ENCODE measurements at places on chromosomes 12 and 14.

DNA sequence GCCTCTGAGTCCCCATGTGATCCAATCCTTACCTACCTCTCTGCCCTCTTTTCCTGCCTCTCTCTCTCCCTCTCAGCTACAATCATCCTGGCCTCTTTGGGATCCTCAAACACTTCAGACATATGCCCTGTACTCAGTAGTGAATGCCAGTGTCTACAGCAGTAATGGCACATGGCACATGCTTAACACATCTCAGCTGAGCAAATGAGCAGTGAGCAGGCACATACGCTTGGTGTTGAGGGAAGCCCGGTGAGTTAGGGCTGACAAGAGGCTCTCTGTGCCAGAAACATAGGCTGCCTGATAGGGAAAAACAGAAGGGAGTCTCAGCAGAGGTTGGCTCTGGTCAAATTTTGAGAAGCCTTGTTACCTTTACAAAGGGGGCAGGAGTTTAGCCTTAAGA, 409.1 kb downstream of the TMEM132D start:
- no peak for DNase-seq

- no peak for DNase-seq
These were observed 127.7 kb upstream of the SLCO1C1 start for GRCh38 chr12:20567413-20567812.

GRCh38 chr14:23119363-23120327, 590 bp upstream of the CEBPE start:
- DNase-seq = no peak

- DNase-seq = no peak
These were observed 22.5 kb upstream of the BCL2L14 start for GRCh38 chr12:12048266-12048665.

- DNase-seq = peak; percentile 97
These were observed at the start of gene HIF1A for GRCh38 chr14:61694830-61695694. Gene HIF1A (plus strand): TSS chr14:61695513. CDS start chr14:61695805, 292 bp downstream.

- peak; percentile 44 for DNase-seq
These were observed 154.4 kb downstream of the LRIG3 start for GRCh38 chr12:58765653-58766512.

DNA sequence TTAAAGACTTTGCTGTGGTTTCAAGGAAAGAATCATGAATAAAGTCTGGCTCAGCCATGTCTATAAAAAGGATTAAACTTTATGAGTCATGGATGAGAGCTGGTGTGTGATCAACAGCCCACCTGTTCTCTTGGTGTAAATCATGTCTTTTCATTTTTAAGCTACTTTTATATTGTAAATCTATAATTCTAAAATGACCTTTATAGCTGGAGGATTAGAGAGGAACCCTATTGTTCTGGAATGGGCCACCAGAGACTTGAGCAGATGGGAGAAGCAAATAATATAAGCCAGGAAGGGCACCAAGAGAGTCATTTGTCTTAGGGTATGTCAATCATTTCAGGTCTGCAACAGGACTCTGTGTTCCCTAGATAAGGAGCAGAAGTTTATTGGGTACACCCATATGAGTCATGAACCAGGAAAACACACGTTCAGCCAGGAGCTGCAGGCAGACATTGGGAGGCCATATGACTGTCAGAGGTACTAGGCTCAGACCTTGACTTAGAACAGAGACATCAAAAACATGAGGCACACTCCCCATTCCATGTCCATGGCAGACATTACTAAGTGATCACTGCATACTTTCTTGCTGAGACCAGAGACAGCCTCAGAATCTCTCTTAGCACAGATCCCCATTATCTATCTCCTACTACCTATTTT, 49.3 kb downstream of the NDUFA12 start:
- DNase-seq = peak; percentile 17

- DNase-seq = peak; percentile 80
These were observed 7.7 kb upstream of the INF2 start for GRCh38 chr14:104681689-104682074.

GRCh38 chr12:66304296-66304900, 2.1 kb downstream of the HELB start:
- DNase-seq = no peak

DNA sequence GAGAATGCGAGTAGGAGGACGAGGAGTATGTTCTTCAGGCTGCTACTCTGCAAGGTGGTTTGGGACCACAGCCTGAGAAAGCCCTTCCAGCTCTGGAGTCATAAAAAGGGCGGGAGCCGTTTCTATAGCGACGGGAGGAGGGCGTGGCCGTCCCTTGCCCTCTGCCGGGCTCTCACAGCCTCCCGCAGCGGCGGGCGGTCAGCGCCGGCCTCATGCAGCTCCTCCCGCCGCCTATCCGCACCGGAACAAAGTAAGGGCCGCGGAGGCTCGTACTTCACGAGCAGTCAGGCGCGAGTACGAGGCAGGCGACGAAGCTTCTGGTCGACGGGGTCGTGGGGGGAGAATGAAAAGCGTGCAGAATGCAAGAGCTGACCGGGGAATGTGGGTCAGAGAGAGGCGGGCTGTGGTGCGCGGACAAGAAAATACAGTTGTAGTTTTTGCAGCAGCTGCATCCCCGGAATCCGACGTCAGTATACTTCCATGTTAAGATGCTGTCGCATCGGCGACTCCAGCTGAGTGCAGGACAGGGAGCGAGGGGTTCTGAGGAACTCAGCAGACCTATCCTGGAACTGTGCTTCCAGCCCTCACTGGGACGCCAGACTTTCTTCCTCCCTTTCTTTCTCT, at the start of gene DYRK4:
TSS of gene DYRK4 (plus strand) at position 175 of the 624 bp plus-strand sequence. CDS start at position 213, 38 bp downstream.
- DNase-seq = peak; percentile 91

GRCh38 chr14:96806836-96807235, 9.7 kb downstream of the VRK1 start:
- DNase-seq = no peak

DNA sequence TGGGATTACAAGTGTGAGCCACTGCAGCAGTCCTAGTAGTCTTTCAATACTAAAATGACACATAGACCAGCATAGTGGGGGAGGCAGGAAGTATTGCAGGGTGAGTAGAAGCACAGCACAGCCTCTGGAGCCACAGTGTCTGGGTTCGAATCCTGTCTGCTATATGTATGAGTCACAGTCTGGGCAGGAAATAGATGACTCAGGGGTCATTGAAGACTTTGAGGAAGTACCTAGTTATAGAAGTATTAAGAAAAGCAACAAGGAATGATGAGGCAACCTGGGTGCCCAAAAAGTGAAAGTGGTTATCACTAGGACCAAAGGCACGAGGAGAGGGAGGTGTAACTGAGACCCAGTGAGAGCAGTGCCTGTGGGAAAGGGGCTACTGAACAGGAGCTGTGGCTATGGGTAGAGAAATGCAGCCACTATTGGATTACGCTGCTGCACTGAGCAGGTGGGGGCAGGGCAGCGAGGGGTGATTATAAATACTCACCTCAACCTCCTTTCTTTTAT, 124.0 kb downstream of the PDE3A start:
- DNase-seq = no peak

- DNase-seq = no peak
These were observed 120.2 kb downstream of the SAMD4A start for GRCh38 chr14:54686871-54687749.

DNA sequence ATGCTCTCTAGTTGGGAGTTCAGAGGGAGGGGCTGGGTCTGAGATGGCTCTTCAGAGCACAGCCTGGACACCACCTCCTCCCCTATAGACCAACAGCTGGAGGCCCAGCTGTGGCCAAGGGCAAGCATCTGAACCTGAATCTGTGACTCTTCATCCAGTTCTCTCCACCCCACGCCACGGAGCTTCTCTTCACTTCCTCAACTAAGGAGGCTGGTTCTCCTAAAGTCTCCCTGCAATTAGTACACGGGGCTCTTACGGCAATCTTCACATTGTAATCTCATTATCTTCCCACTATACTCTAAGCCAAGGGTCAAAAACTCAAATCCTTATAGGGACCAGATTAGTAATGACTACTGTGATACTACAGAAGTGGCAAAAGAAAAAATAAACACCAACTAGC, 9.8 kb downstream of the NRDE2 start:
- DNase-seq = no peak

DNA sequence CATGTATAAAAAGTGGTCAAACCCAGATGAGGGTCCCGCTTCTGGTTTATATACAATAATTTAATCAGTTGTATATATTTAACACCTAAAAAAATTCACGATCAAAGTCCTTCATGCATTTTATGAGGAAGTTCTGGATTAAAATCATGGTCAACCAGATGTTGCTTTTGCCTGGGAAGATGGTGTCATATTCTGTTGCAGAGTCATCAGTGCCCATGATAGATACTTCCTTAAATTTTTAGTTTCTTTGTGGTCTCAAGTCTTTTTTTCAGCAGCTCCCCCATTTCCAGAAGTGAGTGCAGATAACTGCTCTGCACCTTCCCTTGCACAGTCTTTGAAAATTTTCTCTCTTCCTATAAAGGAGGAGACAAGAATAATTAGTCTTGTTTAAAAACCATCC, 16.1 kb downstream of the ERP29 start:
- no peak for DNase-seq

All from body of pancreas (tissue), 4 donors.